ENCODE measurements at places on chromosomes 6 and 20. TPM values are rescaled to one million over a fixed set of nuclear protein-coding genes. Genes with fewer than 3 reads are reported as not detected.

The SAMD10 gene
- 6.1 TPM for total RNA-seq

The CAP2 gene
- 2.7 TPM for total RNA-seq

The TMC2 gene
- not detected for total RNA-seq

The SLC4A11 gene
- total RNA-seq = 2.6 TPM

The SLC17A5 gene
- total RNA-seq = 24.4 TPM

The ZNF165 gene
- 9.9 TPM for total RNA-seq

The HDGFL1 gene
- total RNA-seq = not detected

The BNIP5 gene
- 7.8 TPM for total RNA-seq

The METTL24 gene
- 0.54 TPM for total RNA-seq

The FITM2 gene
- 10.1 TPM for total RNA-seq

The TSPO2 gene
- total RNA-seq = not detected

The TMEM170B gene
- total RNA-seq = 0.82 TPM

The VSX1 gene
- total RNA-seq = not detected

The GLP1R gene
- total RNA-seq = not detected

The ARG1 gene
- total RNA-seq = 0.21 TPM

The SOX4 gene
- 45.1 TPM for total RNA-seq

The DBNDD2 gene
- total RNA-seq = 109 TPM

The PRSS16 gene
- total RNA-seq = 29.8 TPM

The ADGB gene
- total RNA-seq = 0.72 TPM

The CD93 gene
- total RNA-seq = 20.3 TPM

The EPB41L1 gene
- total RNA-seq = 59.2 TPM

The HLA-DQB1 gene
- 1.8 TPM for total RNA-seq

The THEMIS gene
- total RNA-seq = 0.96 TPM

The TULP4 gene
- 68.0 TPM for total RNA-seq

The FOXS1 gene
- total RNA-seq = 0.20 TPM

The TAB2 gene
- 36.7 TPM for total RNA-seq

The SIM1 gene
- not detected for total RNA-seq

The MEI4 gene
- total RNA-seq = not detected

The PTCHD4 gene
- not detected for total RNA-seq

The DLL1 gene
- total RNA-seq = 26.8 TPM

The GGTLC1 gene
- total RNA-seq = not detected

The TBX18 gene
- total RNA-seq = 0.35 TPM

All from colonic mucosa (tissue), 4 donors.